GM13977 (cell line): ENCODE measurements at places on chromosomes 2 and 18.

DNA sequence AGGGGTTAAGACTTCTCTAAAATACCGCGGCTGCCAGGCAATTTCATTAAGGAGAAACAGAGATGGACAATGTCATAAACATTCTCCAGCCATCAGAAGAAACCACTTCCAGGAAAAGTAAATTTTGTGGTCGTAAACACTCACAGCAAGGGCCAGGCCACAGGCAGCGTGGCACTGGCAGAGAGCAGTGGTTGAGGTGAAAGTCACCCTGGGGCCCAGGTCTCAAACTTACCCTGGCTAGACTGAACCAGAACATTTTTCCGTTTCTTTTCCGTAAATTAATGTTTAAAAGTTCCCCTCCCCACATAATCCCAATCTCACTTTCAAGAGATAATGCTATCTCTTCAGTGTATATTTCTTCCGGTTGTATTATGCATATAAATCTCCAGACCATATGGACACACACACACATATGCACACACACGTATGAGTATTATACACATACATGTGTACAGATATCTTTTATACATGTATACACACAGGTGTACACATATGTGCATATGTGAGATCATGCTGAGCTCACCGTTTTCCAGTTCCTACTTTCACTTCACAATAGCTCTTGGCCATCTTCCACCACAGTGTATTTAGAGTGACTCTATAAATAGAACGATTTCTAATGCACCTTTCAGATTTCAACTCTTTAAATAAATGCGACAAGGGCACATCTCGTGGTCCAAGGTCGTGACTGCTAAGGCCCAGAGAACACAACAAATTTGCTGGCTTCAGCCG lies 90.1 kb downstream of the MALT1 start:
- DNase-seq = peak; percentile 70

- DNase-seq = no peak
Measured at GRCh38 chr2:51791496-51791895, 759.6 kb upstream of the NRXN1 start.

DNA sequence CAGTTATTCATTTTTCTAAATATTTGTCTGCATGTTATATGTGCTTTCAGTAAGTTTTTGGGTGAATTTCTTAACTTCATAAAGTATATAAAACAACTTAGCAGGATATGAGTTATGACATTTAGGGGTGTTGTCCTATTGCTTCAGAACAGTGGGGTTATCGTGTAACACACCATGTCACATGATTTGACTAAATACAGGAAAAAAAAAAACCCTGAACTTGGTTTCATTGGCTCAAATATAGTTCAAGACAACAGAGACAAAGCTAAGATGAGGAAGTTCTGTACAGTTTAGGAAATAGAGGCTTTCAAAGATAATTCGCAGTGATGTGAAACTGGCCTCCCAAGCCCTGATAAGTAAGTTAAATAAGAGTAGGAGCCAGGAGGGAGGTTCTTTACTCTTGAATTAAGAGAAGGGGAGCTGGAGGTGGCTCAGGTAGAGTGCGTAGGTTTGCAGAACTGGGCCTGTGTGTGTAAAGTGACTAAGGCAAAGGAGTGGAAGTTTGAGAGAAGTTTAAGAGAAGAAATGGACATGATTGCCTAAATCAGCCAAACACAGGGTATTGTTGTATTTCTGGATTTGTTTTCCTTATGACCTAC lies 53.9 kb downstream of the LIMS1 start:
- DNase-seq = no peak

DNA sequence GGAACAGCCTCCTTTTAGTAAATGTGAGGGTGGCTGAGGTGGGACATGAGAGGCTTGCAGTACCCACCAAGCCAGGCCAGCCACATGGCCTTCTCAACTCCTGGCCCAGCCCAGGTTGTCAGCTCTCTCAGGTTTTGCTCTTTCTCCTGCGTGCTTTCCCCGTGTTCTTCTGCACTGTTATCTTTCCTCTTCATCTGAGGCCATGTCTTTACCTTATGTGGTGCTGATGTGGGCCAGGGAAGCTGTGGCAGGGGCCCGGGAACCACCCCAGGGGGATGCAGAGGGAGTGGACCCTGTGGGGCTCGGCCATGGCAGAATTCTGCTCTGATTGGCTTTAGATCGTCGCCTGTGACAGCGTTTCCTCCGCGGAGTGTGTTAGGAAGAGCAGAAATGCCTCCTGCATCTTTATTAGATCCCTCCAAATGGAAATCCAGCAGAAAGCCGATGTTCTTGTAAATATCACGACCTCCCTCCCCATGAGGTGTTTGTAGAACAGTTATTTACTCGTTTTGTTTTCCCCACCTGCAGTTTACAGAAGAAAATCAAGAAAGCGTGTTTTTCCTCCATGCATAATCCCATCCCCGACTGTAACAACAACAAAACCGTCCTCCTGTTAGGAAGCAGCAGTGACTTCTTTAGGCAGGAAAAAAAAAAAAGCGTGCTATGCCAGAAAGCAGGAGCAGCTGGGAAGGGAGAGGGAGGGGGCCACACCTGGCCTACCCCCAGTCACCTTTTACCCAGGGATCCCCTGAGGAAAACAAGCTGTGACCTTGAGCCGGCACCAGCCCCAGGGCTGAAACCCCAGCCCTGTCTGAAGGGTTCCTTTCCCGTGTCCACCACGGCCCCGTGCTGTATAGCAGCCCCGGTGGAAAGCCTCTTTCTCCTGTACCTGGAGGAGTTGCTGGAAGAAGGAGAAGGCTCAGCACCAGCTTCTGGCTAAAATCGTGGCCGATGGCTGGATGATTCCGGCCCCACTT lies 54.8 kb downstream of the HPCAL1 start:
- DNase-seq = no peak

- DNase-seq = no peak
Measured at GRCh38 chr2:15241201-15241600, 319.9 kb downstream of the NBAS start.

DNA sequence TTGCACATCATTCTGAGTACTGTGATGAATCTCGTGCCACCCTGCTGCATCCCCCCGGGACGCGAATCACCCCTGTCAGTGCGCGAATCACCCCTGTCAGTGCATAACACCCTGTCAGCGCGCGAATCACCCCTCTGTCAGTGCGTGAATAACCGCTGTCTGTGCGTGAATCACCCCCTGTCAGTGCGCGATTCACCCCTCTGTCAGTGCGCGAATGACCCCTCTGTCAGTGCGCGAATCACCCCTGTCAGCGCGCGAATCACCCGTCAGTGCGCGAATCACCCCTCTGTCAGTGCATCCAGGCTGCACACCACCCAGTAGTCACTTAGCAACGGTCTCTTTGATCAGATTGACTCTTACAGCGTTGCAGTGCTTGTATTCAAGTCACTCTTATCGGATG lies 134.4 kb upstream of the TPO start:
- no peak for DNase-seq

DNA sequence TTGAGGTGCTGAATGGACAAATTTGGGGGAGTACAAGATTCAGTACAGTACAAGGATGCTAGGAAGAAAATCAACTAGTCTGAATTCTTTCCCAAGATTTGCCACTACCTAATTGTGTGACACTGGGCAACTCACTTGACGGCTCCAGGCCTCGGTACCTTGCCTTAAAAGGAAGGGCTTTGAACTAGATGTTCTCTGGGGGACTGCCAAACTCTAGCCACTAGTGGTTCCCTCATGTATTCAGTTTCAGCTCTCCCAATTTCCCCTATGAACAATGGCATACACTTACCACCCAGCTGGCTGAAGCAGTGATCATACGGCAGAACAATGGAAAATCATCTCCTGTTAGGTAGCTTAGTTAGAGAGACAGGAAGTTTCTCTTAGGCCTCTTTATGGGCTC lies 73.4 kb downstream of the VWC2L start:
- no peak for DNase-seq

GRCh38 chr2:85178980-85179411 lies 45.8 kb downstream of the TCF7L1 start:
- no peak for DNase-seq

GRCh38 chr2:150271952-150272802 lies 215.3 kb downstream of the RND3 start:
- DNase-seq = no peak
